Stimulated activated CD4-positive, alpha-beta T cell treated with anti-CD3 and anti-CD28 coated beads, TNF-alpha, amount 100 ng/mL, for 4 hours (primary cell): ENCODE measurements at places on chromosomes 11 and 22.

- DNase-seq: no peak
Observed at GRCh38 chr11:107711861-107712755, at the start of gene SLN. Gene SLN, minus strand, starts transcription at chr11:107712056.

DNA sequence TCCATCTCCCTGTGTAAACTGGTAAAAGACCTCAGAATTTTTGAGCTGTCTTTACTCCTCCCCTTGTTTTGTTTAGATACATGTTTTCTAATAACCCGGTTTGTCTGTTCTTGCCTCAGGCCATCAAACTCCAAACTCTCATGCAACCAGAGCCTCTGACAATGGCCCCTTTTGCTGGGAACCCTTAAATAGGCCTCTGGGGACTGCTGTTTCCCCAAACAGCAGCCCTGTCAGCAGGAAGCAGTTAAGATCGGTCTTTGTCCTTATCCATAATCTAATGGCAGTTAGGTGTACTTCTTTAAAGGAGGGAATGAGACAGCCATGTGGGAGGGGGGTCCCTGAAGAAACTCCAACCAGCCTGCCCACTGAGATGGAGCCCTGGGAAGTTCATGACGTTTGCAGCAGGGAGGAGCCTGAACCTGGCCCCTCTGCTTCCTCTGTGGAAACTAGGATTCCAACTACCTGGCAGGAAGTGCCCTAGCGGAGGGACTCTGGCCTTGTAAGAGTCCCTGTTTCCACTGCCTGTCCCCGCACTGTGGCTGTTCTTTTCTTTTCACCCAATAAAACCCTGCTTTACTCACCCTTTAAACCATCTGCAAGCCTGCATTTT lies 1354.4 kb downstream of the LRRC4C start:
- no peak for DNase-seq

DNA sequence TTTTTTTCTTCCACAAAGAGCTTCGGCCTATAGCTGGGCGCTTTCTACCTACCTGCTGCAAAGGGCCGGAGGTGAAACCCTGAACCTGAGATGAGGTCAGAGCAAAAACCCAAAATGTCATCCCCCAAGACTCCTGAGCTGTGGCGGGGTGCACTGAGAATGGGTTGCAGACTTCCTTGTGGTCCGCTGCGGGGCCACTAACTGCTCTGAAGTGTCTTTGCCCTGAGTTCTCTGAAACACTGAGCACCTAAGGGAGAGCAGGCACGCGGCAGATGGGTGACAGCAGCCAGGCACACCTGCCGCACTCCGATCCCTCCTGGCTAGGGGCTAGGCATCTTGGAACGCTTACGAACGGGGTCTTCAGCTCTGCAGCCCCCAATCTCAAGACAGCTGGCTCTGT lies 29.3 kb downstream of the RASD2 start:
- DNase-seq: no peak

GRCh38 chr11:60065801-60066200 lies 9.3 kb downstream of the MS4A3 start:
- DNase-seq: no peak

GRCh38 chr11:66561178-66561974 lies 7.0 kb downstream of the CTSF start:
- DNase-seq: no peak

DNA sequence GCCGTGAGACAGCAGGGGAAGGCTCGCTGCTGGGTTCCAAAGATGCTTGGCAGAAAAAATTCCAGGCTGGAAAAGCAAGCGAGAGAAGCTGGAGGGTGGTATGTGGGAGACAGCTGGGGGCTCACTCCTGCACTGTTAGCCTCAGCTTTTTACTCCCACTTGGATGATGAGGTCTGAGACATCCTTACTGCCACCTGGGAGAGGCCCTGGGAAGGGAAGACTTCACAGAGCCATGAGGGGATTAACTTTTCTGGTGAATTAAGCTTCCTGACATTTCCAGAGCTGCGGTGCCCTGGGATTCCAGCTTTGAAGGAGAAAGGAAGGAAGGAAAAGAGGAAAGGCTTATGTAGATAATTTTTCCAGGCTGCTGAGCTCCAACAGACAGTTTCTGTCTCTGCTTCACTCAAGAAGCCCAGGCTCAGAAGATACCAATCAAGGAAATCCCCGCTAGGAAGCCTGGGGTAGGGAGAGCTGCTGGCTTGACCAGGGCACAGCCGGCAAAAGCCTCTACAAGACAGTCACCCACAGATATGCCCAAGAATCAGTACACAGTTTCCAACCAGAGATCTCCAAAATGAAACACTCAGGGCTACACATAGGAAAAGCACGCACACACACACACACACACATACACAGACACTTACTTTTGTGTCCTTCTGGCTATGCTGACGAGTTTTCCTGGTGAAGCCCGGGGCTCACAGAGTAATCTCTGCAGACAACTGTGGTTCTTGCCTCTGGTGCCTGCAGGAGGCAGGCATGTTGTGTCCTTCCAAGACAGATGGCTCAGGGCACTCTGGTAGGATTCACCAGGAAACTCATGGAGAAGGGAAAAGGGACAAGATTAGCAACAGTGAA lies 907 bp downstream of the MCHR1 start:
- DNase-seq: no peak

DNA sequence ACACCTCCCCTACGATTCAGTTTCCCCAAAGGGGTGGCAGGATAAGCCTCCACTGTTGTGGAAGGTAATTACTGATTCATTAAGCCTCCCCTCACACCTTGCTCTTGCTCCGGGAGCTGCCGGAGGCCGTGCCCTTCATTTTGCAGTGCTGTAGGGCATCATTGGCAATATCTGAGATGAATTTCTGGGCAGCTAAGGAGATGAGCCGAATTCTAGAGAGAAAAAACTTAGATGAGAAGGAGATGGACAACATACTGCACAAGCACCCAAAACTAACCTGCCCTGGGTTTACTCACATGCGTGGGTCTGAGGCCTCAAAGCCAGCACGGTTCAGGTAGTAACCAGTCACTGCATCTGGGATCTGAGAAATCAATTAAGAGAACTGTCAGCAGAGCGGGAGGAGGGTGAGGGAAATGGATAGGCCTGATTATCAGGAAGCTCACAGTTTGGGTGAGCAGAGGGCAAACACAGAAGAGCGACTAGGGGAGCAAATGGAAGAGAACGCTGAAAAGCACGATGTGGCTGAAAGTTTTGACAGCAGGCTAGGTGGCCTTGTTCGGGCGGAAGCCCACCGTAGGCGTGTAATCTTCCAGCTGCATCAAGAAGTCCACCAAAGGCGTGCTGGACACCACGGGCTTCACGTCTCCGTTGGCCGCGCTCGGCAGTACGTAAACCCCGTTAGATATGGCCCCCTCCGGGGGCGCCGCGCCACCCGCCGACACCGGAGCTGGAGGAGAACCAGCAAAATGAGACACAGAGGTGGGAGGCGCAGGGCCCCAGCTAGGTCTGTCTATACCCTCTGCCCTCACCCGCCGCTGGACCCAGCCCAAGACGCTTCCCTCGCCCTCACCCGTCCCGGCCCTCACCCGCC lies 689 bp downstream of the TAF10 start:
- DNase-seq: no peak

GRCh38 chr11:73939096-73939495 lies 11.7 kb upstream of the DNAJB13 start:
- DNase-seq: no peak

- no peak for DNase-seq
Observed at GRCh38 chr22:47842119-47842518, 1079.7 kb downstream of the TBC1D22A start.

DNA sequence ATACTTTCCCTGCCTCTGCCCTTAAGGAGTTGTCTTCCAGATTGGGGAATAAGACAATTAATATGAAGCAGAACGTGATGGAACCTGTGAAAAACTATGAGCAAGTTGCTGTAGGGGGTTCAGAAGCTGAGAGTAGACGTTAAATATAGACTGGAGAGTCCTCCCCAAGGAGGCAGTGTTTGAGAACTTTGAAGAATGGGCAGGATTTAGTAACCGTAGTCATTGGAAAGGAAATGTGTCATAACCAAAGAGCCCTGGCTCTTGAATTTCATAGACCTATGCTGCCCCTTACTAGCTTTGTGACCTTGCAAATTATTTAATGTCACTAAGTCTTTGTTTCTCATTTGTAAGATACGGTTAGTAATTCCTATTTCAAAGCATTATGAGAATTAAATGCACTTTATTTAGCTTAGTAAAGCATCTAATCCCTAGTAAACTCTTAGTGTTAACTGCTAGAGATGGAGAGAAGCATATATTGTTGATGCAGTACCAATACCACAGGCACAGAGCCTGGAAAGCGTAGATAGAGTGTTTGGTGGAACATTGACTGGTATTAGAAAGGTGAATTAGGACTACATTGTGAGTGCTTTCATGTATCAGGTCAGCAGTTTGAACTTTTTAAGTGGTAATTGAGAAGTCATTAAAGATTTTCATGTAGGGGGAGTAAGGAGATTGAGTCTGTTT lies 54.1 kb downstream of the MCAM start:
- no peak for DNase-seq
